ENCODE measurements at places on chromosomes 6 and 20.

- no peak overlapping the region for H3K4me3 ChIP-seq
- no peak for DNase-seq
- H3K27me3 ChIP-seq, result no peaks in the 10 kb centered on the region
- H3K36me3 ChIP-seq, result no peaks in the 10 kb centered on the region
Measured at GRCh38 chr6:73024598-73024997, 200.7 kb downstream of the KHDC1L start.

- no peak for DNase-seq
- H3K4me3 ChIP-seq, result no peak overlapping the region
- H3K4me1 ChIP-seq, result peaks cover 15% of the 10 kb centered on the region
- no peaks in the 10 kb centered on the region for H3K36me3 ChIP-seq
- H3K27ac ChIP-seq, result no peak overlapping the region
- no peaks in the 10 kb centered on the region for H3K27me3 ChIP-seq
Measured at GRCh38 chr6:43939281-43940070, 169.5 kb downstream of the VEGFA start.

- no peak overlapping the region for H3K27ac ChIP-seq
- H3K36me3 ChIP-seq, result no peaks in the 10 kb centered on the region
- H3K27me3 ChIP-seq, result no peaks in the 10 kb centered on the region
- peaks cover 14% of the 10 kb centered on the region for H3K4me1 ChIP-seq
- no peak for DNase-seq
Measured at GRCh38 chr20:33686984-33687366, 790 bp upstream of the E2F1 start.

DNA sequence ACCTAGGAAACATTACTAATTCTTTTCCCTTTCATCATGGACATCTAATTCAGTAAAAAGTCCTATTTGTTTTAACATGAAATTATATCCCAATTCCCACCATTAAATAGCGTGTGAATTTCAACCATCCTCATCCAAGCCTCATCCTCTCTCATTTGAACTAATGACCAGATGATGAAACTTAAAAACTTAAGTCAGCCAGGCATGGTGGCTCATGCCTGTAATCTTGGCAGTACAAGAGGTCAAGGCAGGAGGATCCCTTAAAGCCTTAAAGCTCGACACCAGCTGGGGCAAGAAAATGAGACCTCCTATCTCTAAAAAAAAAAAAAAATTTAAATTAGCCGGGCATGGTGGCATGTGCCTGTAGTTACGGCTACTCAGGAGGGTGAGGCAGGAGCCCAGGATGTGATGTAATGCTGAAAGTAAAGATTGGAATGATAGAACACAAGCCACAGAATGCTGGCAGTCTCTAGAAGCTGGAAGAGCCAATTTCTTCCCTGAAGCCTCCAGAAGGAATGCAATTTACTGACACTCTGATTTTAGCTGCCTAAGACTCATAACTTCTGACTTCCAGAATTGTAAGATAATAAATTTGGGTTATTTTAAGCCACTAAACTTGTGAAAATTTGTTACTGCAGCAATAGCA lies 27.1 kb upstream of the HAO1 start:
- no peak overlapping the region for H3K27ac ChIP-seq
- peak; percentile 61 for DNase-seq
- H3K27me3 ChIP-seq, result no peaks in the 10 kb centered on the region
- H3K4me1 ChIP-seq, result no peaks in the 10 kb centered on the region
- no peaks in the 10 kb centered on the region for H3K36me3 ChIP-seq

DNA sequence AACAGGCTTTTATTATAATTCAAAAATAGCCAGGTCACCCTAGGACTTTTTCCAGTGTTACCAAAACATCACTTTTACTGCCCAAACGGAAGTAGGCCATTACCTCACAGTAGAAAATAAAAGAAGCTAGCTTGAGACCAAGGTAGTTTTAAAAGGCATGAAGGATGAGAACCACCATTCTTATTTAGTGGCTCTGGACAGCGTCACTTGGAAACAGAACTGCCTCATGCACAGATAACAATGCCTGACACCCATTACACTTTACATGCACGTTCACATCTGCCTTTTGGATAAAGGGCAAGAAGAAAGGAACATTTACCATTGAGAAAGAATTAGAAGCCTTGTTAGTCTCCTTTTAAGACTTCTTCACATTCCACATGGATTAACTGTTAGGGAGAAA lies 1.9 kb upstream of the PAQR8 start:
- no peak overlapping the region for H3K4me3 ChIP-seq
- no peak for DNase-seq
- H3K4me1 ChIP-seq, result peaks cover 11% of the 10 kb centered on the region
- H3K36me3 ChIP-seq, result no peaks in the 10 kb centered on the region
- H3K27me3 ChIP-seq, result no peaks in the 10 kb centered on the region

- peak within 1 kb of the TSS; percentile 45 for H3K4me3 ChIP-seq
- H3K36me3 ChIP-seq, result peaks cover 8% of the 10 kb centered on the region
- peaks cover 11% of the 10 kb centered on the region for H3K4me1 ChIP-seq
- H3K27me3 ChIP-seq, result no peaks in the 10 kb centered on the region
Measured at GRCh38 chr6:35297601-35298481, at the start of gene DEF6. DEF6 (plus strand) TSS chr6:35297818; CDS start chr6:35297857, 39 bp downstream.

GRCh38 chr6:16540804-16541752 lies 220.2 kb downstream of the ATXN1 start:
- H3K4me1 ChIP-seq, result peaks cover 9% of the 10 kb centered on the region
- no peaks in the 10 kb centered on the region for H3K36me3 ChIP-seq
- no peak overlapping the region for H3K27ac ChIP-seq
- no peak for DNase-seq

- no peak for DNase-seq
- no peaks in the 10 kb centered on the region for H3K36me3 ChIP-seq
- no peaks in the 10 kb centered on the region for H3K27me3 ChIP-seq
- H3K4me1 ChIP-seq, result peaks cover 17% of the 10 kb centered on the region
Measured at GRCh38 chr6:1574083-1574761, 35.5 kb upstream of the FOXC1 start.

GRCh38 chr20:57869291-57869950 lies 159.6 kb upstream of the PMEPA1 start:
- no peaks in the 10 kb centered on the region for H3K36me3 ChIP-seq
- no peaks in the 10 kb centered on the region for H3K27me3 ChIP-seq

DNA sequence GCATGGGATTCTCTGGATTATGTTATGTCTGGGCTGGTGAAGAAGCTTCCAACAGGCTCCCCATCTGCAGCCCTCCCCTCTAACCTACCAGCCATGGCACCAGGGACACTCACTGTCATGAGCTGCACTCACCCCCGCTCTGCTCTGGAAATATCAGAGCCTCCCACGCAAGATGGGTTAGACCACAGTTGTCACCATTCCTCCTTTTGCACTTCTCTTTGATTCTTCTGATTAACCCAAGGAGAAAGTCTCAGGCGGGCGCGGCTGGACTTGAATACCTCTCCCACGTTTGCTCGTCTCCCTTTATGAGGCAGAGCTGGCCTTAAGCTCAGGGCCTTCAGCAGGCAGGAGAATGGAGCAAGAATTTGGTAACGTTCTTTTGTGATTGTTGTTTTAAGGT lies 128.1 kb downstream of the CEBPB start:
- H3K27me3 ChIP-seq, result no peaks in the 10 kb centered on the region
- H3K4me3 ChIP-seq, result no peak overlapping the region
- H3K27ac ChIP-seq, result no peak overlapping the region
- H3K4me1 ChIP-seq, result peaks cover 16% of the 10 kb centered on the region

GRCh38 chr20:44442298-44443070 lies 33.2 kb upstream of the TTPAL start:
- no peaks in the 10 kb centered on the region for H3K4me1 ChIP-seq
- no peaks in the 10 kb centered on the region for H3K27me3 ChIP-seq
- DNase-seq, result no peak
- no peaks in the 10 kb centered on the region for H3K36me3 ChIP-seq
- no peak overlapping the region for H3K27ac ChIP-seq
- H3K4me3 ChIP-seq, result no peak overlapping the region

- no peaks in the 10 kb centered on the region for H3K4me1 ChIP-seq
- H3K36me3 ChIP-seq, result no peaks in the 10 kb centered on the region
- no peak for DNase-seq
- H3K27me3 ChIP-seq, result no peaks in the 10 kb centered on the region
Measured at GRCh38 chr20:13915284-13915683, 75.1 kb downstream of the SEL1L2 start.

GRCh38 chr6:114284281-114284680 lies 58.5 kb downstream of the HS3ST5 start:
- no peaks in the 10 kb centered on the region for H3K36me3 ChIP-seq
- H3K27ac ChIP-seq, result no peak overlapping the region
- DNase-seq, result no peak
- no peaks in the 10 kb centered on the region for H3K4me1 ChIP-seq

- DNase-seq, result no peak
- no peak overlapping the region for H3K27ac ChIP-seq
- no peaks in the 10 kb centered on the region for H3K27me3 ChIP-seq
- H3K36me3 ChIP-seq, result no peaks in the 10 kb centered on the region
- peaks cover 7% of the 10 kb centered on the region for H3K4me1 ChIP-seq
Measured at GRCh38 chr6:53335224-53335994, 13.3 kb downstream of the ELOVL5 start.

DNA sequence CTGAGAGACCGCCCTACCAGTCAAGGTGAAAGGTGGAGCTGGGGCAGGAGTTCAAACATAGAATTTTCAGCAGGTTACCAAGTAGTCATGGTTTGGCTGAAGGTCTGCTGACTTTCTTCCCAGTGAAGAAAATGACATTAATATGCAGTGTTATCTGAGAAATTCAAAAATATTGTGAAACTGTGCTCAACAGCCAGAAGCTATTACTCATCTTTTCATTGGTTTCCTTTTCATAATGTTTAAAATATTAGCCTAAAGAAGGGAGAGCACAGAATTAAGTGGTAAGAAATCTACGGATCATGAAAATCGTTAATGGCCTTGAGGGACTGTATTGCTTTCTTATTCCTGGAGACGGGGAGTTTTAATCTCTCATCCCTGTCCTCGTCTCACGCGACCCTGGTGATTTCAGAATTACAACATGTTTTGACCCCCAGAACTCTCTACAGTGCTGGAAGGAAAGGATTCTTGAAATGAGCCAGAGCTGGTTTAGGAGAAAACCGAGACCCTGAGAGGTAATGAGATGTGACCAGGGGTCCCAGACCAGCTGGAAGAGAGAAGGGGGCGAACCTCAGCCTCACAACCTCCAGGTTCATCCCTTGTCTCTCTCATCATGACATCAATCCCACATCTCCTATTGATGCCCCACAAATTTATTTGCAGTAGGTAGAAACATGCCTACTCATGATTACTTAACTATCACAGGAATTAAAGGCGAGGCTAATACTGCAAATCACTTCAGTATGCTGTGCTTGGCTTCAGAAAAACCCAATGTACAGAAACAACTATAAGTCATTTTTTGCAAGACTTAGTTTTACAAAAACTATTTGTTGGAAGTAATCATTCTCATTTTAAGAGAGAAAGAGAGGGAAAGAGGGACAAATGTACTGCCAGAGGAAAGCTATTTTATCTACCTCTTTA lies 209.5 kb downstream of the FNDC1 start:
- H3K4me1 ChIP-seq, result no peaks in the 10 kb centered on the region
- no peak overlapping the region for H3K4me3 ChIP-seq
- peak; percentile 2 for DNase-seq
- H3K27me3 ChIP-seq, result no peaks in the 10 kb centered on the region

DNA sequence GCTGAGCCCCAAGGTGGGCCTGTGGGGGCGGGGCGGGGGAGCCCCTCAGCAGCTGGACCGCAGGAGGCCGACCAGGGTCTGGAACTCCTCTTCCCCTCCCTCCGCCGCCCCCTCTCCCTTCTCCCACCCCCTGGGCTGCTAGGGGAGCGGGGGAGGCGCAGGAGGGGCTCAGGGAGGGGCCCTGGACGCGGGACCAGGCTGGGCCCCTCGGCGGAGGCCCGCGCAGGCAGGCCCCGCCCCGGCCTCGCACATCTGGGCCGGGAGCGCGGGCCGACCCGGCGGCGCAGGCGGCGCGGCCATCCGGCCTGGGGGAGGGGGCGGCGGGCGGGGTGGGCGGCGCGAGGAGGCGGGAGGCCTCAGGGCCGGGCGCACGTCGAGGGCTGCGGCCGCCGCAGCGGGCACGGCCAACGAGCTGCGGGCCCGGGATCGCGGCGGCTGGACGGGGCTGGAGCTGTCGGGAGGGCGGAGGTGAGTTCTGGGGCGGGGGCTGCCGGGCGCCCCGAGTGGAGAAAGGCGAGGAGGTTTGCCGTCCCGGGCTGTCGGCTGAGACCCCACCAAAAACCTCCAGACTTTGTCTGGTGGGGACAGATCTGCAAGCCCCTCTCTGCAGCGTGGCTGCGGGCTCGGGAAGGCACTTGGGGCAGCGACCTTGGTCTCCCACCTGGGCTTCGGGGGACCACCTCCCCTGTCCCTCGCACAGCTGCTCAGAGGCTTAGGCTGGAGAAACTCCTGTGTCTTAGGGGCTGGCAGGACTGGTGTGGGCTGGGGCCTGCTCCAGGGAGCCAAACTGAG lies at the start of gene HSPA12B:
HSPA12B (plus strand) TSS at position 359 of the 792 bp plus-strand sequence. CDS start 5,990 bp downstream, outside the sequence.
- peaks cover 10% of the 10 kb centered on the region for H3K27me3 ChIP-seq
- no peak for DNase-seq
- no peak within 1 kb of the TSS for H3K27ac ChIP-seq
- H3K4me3 ChIP-seq, result no peak within 1 kb of the TSS
- H3K36me3 ChIP-seq, result no peaks in the 10 kb centered on the region

DNA sequence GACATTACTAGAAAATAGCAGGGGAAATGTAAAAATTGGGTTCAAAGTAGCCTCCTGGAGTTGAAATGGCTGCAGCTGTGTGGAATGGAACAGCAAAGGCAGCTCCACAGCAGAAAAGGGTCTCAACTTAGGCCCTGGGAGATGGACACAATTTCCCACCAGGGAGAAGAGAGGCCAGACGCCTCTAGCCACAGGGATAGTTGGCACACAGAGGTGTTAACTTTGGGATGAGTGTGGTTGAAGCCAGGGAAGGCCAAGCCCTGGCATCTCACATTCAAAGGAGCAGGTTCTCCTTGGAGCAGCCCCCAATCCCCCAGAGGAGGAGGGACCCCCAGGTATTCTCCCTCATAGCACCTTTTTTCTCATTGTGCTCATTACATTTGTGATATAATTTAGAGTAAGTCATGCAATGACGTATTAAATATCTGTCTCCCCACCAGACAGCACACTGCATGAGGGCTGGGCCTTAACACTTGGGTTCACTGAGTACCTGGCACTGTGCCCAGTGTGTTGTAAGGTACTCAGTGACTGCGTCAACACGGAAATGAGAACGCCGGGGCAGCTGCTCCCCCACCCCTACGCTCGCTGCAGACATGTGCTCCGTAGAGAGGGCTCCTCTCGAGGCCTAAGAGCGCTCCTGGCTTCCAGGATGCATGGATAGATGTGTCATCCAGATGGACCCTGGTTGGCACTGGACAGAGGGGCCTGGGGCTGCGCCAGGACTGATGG lies 76.0 kb upstream of the CD93 start:
- no peaks in the 10 kb centered on the region for H3K36me3 ChIP-seq
- H3K27ac ChIP-seq, result no peak overlapping the region
- peak; percentile 19 for DNase-seq
- H3K27me3 ChIP-seq, result no peaks in the 10 kb centered on the region
- H3K4me3 ChIP-seq, result no peak overlapping the region
- no peaks in the 10 kb centered on the region for H3K4me1 ChIP-seq
